ENCODE measurements at places on chromosomes 2 and 18. TPM values are rescaled to one million over a fixed set of nuclear protein-coding genes. Genes with fewer than 3 reads are reported as not detected.

- DNase-seq = no peak
Observed at GRCh38 chr18:45785134-45785533, 40.3 kb upstream of the SIGLEC15 start.

- no peak for DNase-seq
Observed at GRCh38 chr18:43396266-43396665, 119.0 kb upstream of the SYT4 start.

DNA sequence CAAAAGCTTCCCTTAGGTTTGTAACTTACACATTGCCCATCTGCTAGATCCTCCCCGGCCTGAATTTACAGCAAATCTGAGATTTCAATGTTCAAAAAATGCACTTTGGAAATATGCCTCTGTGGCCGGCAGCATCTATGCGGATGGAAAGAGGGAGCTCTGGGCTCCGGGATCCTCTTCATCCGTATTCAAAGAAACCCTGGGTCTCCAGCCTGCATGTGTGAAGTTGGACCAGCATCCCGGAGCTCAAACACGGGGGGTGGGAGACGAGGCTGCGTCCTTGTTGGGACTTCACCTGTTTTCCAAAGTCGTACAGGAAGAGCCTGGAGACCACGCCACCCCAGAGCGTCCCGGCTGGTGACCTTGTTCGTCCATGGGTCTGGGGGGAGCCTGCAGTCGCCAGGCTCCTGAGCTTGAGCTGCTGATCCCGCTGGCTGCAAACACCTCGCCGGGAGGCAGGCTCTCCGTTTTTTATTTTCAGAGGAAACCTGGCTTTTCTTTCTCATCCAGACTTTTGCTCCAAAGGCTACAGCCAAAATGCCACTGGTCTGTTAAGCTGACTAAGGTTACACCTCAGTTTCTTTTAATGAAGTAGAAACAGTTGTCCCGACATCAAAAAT lies 77.4 kb downstream of the PTGR3 start:
- DNase-seq = no peak

- no peak for DNase-seq
Observed at GRCh38 chr2:48383036-48383435, 146.9 kb upstream of the STON1 start.

The KCNJ3 gene
- not detected for total RNA-seq

GRCh38 chr2:172429301-172429968 lies 2.0 kb downstream of the ITGA6 start:
- no peak for DNase-seq

The FSHR gene
- total RNA-seq = not detected

DNA sequence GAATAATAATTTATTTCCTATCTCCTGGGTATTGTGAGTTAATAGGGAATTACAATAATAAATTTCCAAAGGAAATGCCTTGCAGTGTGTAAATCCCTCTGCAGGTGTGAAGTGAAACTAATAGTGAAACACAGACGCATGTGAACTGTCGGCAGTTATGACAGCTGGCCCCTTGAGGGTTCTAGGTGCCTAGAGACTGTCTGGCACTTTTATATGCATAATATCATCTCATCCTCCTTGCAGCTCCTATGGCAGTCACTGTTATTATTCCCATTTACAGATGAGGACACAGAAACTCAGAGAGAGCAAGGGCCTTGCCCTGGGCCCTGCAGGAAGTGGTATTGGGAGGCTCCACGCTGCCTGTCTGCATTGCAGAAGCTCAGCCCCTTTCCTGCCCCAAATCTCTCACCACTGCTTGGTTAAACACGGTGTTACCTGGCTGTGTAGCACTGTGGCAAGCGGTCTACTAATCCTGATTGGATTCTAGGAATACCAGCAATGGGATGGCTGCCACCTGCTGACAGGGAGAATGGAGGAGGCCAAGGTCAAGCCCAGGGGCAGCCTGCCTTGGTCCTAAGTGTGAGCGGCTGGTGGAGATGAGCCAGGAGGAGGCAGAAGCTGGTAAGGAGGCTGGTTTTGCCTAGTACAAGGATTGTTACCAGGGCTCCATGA lies 32.8 kb upstream of the ACKR3 start:
- DNase-seq = peak; percentile 33

The CNDP1 gene
- 0.23 TPM for total RNA-seq

GRCh38 chr18:48992791-48993555 lies 42.2 kb upstream of the SMAD7 start:
- DNase-seq = no peak

DNA sequence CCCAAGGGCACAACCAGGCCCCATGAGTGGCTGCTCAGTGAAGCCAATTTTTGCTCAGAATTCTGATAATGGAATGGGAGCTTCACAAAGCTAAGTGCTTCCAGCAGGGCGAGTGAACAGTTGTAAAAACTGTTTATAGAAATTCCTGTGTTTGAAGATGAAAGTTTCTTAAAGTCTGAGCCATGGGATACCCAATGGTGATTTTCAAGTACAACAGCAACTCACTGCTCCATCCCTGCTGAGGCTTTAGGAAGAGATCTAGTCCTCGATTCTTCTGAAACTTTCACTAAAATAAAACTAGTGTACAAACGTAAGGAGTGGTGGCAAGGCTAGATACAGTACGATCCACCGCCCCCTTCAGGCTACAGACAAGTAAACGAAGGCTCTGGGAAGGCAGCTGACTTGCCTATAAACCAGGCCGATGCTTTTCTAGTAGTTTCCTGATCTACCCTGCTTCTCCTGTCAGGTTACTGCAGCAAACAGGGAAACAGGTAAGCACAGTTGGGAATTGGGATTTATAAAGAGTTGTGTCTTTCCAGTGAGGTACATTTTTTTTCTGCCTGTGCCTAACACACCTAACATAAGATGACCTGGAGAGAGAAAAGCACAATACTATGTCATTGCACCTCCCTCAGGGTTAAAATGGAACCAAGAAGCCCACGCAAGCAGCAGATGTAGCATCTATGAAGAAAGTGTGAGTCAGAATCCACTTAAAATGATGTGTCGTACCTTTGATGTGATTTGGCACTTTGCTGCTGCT lies 108.7 kb downstream of the UXS1 start:
- DNase-seq = no peak

DNA sequence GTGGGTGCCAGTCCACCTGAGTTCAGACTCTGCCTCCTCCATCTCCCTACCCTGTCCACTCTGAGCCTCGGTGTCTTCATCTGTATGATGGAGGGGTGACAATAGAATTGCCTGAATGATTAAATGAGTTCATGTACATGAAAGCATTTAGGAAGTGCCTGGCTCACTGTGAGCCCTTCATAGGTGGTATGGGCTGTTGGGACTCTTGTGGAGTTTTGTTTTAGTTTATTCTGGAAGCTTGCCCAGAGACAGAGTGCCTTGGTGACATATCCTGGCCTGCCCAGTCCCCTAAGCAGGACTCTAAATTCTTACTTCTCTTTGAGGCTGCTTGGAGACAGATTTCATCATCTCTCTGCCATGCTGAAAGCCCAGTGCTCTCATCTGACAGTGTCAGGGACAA lies 24.5 kb upstream of the GIGYF2 start:
- DNase-seq = no peak

DNA sequence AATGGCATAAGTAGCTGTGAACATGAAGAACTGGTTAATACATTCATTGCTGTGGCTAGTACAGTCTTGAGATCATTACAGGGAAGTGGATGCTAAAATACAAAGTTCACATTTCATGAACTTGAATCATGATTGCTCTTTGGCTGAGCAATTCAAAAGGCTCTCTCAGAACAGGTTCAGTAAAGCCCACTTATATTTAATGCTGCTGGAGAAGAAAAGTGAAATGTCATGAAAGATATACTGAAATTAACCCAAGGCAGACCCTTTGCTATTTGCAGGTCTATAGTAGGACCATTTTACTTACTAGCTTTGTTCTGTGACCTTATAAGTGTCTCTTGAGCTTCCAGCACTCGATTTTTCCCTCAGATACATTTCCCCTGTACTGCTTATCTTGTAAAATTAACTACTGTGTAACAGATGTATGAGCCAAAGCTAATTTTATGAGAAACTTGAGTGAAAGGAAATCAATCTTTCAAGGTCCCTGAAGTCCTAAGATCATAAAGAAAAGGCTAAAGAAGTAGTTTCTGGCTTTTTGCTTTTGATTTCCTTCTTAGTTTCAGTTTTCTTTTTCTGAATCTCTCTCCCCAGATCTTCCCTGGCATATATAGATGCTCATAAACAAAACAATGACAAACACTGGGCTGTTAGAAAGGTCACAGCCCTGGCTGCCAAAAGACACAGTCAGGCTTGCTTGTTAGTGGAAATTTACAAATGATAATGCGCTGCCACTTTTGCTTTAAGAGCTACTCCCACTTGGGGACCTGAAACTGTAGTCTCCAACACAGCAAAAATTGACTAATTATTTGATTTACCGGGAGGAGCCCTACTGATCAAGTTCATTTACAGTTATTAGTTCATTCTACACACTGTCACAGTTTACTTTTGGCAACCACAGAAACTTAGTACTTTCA lies 132.7 kb upstream of the XPO1 start:
- no peak for DNase-seq

DNA sequence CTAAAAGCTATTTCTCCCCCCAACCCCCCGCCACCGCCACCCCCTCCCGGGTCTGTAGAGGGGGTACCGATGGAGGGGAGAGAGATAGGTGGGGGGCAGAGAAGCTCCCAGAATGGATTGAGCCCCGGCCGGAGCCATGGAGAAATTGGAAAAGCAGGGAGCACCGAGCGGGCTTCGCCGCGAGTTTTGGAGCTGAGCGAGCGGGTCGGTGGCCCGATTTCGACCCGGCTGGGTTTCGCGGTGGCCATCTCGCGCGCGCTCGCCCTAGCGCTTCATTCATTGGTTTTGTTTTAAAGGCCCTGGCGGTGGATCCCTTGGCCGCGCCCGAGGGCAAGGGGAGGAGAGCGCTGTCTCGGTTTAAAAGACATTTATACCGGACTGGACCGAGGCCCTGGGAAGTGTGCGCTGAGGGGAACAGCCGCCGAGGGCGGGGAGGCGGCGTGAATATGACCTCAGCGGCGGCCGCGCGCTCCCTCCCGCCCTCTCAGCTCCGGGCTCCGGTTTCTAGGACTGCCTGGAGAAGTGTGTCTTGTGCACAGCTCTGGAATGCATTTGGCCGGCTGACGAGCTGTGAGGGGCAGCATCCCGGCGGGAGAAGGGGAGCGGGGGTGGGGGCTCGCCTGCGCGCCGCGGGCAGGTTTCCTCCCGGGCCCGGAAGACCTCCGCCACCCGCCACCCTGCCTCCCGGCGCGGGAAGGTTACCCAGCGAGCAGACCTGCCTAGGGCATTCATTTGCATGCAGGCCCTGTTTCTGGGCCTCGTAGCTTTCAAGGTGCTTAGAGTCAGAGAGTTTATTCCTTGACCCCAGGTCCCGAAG lies 1.7 kb upstream of the SMAD7 start:
- peak; percentile 49 for DNase-seq

The CHST9 gene
- total RNA-seq = not detected

- no peak for DNase-seq
Observed at GRCh38 chr18:4453567-4453873, 1.6 kb downstream of the DLGAP1 start.

GRCh38 chr2:127278959-127279358 lies 15.0 kb downstream of the ERCC3 start:
- no peak for DNase-seq

DNA sequence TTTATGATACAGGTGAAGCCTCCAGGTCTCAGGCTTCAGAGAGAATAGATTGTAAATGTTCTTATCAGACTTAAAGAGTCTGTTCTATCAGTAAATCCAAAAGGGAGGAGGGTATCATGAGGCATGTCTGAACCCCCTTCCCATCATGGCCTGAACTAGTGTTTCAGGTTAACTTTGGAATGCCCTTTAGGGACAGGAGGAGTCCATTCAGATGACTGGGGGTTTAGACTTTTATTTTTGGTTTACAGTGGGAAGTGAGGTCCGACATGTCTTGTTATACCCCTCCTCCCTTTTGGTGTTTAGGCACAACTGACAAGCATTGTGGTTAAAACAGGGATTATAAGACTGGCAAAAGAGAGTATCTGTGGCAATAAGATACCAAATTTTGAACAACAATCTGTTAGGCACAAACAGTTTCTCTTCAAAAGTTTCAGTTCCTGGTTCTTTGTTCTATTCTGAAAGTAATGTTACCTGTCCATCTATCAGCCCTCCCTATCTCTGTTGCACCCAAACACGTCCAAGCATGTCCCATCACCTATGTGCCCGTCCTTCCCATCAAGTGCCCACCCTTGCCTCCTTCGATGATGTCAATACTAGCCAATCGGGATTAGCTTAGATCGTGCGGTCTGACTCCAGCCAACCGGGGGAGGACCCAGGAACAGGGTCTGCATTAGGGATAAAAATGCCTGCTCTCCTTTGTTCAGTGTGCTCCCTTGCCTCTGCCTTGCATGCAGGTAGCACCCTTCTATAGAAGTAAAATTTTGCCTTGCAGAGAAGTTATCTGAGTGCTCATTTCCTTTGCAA lies 16.4 kb downstream of the TCF23 start:
- DNase-seq = no peak

The CFC1 gene
- total RNA-seq = not detected

GRCh38 chr2:9764153-9764778 lies 79.0 kb upstream of the TAF1B start:
- DNase-seq = no peak

The ILKAP gene
- total RNA-seq = 123 TPM

- DNase-seq = no peak
Observed at GRCh38 chr2:127769587-127769986, 41.4 kb downstream of the WDR33 start.

The HOXD13 gene
- total RNA-seq = not detected
